ENCODE measurements at places on chromosomes 5 and 9.
A peak's percentile ranks its signal among the peaks of the same experiment; 100 is the strongest.

- DNase-seq = peak; percentile 62
Measured at GRCh38 chr9:89744730-89745129, 139.9 kb downstream of the GADD45G start.

DNA sequence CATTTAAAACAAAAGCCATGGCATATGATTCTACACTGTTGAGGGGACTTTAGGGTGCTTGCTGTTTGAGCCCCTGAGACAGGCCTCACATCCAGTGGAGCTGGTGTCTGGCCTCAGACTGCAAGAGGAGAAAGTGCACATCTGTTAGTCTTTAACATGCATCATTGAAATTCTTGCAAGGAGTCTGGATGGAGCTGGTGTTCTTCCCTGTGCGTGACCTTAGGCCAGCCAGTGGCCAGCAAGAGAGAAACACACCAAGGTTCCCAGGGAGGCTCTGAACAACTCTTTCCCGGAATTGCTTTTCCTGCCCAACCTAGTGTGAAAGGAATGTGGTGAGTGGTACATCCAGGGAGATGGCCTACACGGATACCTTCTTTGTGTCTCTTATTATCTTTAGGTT, 282.8 kb upstream of the TNC start:
- DNase-seq = no peak

GRCh38 chr5:137997726-137998213, 35.1 kb downstream of the FAM13B start:
- no peak for DNase-seq

DNA sequence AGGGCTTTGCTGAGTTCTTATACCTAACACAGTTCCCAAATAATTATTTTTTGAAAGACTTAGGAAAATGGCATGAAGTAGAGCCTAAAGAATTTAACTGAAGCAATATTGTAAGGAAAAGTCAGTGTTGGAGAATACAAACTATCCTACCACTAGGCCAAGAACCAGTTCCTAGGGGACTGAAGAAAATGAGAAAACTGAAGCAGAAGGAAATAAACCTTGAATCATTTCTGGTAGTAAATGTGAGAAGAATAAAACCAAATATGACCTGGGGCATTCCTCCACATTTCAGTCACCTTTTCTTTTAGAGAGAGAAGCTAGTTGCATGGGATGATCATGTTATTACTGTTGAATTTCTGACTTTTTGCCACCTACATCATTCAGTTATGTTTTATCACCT, 1393.9 kb upstream of the C9orf72 start:
- DNase-seq = no peak

DNA sequence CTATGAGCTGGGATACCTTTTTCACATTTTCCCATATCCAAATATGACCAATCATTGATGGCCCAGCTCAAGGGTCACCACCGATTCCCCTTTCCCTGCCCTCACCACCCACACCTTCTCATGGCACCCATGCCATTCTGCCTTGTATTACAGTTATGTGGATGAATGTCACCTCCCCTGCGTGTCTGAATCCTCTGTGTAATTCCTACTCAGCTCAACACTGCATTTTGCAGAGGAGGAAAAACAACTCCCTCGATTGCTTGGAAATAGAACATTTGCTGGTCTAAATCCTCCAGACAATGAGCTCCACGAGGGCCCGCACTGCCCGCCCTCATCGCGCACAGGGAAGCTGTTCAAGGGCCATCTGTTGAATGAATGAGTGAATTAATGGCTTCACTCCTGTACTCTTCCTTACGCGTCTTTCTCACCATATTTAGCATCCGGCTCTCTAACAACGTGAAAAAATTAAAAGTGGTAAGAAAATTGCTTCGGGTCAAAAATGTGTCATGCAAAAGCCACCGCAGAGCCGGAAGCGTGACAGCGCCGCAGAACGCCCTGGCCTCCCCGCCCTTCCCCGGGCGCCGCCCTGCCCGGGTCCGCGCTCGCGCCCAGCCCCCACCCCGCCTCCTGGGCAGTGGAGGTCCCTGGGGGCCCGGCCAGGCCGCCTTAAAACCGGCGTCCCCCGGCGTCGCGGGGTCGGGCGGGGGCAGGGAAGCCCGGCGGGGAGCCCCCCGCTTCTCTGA, 704 bp downstream of the SUSD1 start:
- peak; percentile 55 for DNase-seq

DNA sequence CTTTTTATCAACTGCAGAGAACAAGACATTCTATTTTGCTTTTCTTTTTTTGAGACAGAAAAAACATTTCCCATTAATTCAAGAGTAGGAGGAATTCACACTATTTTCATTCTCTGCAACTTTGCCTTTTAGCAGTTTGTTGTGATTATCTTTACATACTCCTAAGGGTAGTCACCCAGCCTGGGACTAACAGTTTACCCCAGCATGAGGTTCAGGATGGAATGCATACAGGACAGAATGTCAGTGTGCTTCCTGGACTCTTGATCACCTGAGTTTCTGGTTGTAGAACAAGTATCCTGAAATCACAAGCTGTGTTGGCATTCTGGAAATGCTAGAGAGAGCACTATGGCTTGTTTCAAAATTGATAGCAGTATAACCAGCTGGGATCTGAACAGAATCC, 368.1 kb downstream of the KIF4B start:
- no peak for DNase-seq

- peak; percentile 65 for DNase-seq
Measured at GRCh38 chr5:91266184-91266705, 116.9 kb downstream of the ARRDC3 start.

DNA sequence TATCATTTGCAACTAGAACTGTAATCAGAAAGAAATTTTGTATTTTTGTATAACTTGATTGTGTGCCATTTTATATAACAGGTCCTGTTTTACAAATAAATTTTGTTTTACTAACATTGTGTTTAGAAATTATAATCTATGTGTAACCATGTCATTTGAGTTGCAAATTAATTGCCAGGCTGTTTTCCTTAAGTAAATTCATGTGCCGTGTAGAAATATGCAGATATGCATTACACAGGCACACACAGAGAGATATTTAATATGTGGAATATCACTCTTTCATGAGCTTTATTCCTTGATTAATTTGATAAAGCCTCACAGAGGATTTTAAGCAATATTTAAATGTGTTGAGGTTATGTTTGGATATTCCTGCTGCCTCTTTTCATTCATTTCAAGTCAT, 56.5 kb upstream of the FSD1L start:
- DNase-seq = no peak

DNA sequence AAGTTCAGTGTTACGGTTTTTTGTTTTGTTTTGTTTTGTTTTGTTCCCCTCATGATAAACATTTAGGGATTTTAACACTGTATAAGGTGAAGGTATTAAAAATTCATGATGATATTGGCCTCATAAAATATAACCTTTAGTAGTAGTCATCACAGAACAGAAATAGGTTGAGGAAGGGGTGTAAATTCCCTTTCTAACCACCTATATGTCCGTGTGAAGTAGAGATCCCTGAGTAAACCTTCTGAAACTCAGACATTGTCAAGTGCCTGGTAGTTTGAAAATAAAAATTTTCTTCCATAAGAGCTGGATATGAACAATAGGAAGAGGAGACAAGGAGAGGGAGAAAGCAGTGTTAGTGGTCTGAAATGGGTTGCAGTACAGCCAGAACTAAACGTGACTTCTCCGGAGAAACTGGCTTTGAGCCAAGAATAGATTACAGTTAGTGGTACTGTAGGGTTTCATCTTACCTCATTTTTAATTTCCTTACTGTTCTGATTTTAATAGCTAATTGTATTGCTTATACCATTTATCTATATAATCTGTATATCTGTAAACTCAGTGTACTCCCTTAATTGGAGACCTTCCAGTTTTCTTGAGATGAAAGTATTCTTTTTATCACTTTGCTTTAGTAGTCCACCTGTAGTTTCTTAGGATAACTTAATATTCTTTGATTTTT, 18.3 kb downstream of the UGCG start:
- DNase-seq = no peak

DNA sequence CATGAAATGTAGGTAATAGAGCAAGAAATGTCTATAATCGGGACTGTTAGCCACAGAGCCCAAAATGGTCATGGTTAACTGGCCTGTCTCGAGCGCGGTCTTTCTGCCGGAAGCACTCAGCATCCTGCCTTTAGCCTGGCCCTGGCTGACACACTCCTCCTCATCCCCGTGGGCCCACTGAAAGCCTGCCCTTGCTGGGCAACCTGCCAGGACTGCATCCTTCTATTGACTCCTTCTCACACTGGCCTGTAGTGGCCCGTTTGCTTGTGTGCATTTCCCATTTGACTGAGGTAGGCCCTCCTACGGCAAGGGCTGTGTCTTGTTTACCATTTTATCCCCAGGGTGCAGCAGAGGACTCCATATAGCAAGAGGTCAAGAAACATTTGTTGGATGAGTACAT, 215.7 kb downstream of the ATPSCKMT start:
- no peak for DNase-seq

GRCh38 chr9:86511614-86512360, 157.6 kb upstream of the TUT7 start:
- no peak for DNase-seq

DNA sequence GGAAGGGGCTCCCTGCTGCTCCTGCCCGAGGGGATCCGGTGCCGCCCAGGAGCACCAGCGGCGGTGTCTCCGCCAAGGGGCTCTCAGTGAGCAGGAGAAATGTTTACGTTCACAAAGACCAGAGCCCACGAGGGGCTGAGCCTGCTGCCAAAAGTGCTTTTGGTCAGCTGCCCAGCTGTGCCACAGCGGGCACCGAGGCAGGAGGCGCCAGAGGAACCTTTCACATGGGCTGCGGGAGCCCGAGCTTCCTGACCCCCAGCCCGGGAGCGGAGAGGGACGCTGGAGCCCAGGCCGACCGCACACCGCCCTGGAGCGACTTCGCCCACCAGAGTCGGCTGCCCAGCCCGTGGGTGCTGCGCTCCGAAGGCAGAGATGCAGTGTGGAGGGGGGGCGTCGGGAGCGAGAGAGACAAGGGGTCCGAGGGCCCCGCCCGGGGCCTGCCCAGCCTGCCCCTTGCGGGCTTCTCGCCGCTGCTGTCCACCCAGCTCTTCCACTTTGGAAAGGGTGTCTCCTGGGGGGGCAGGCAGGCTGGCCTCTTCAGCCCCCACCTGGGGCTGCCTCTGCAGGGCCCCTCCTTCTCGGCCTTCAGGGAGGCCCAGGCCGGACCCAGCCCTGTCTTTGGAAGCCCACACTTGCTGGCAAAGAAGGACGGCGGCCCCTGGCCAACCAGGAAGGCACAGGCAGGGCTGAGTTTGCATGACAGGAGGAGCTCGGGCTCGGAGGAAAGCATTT, 7.9 kb downstream of the PPP1R26 start:
- DNase-seq = no peak

GRCh38 chr9:79765466-79765865, 193.7 kb downstream of the TLE4 start:
- no peak for DNase-seq

- DNase-seq = no peak
Measured at GRCh38 chr9:18826248-18826647, 206.8 kb downstream of the SAXO1 start.

GRCh38 chr9:91395553-91396471, 27.8 kb downstream of the NFIL3 start:
- peak; percentile 84 for DNase-seq

DNA sequence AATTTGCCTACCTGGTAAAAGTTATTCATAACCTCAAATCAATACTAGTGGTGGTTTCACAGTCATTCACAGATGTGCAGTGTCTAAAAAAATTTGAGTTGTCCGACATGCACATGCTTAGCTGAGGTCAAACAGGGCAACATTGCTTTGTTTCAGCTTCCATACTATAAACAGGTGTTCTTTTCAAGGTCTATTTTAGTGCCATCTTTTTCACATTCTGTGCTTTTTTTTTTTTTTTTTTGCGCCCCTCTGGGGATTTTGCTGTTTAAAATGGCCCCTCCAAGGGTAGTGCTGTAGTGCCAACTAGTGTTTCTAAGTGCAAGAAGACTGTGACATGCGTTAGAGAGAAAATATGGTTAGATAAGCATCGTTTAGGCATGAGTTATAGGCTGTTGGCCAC, 14.5 kb downstream of the PHAX start:
- no peak for DNase-seq

DNA sequence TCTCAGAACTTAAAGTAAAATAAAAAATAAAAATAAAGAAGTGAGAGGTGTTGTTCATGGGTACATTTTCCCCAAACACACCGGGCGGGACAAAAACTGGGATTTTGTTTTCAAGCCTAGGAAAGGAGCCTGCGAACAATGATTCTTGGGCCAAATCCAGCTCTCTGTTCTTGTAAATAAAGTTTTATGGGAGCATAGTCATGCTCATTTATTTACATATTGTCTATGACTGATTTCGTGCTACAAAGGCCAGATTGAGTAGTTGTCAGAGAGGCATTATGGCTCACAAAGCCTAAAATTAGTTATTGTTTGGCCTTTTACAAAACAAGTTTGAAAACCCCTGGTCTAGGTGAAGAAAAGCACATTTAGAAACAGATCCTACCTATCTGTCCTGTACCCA, 821.0 kb upstream of the GRAMD2B start:
- DNase-seq = no peak

DNA sequence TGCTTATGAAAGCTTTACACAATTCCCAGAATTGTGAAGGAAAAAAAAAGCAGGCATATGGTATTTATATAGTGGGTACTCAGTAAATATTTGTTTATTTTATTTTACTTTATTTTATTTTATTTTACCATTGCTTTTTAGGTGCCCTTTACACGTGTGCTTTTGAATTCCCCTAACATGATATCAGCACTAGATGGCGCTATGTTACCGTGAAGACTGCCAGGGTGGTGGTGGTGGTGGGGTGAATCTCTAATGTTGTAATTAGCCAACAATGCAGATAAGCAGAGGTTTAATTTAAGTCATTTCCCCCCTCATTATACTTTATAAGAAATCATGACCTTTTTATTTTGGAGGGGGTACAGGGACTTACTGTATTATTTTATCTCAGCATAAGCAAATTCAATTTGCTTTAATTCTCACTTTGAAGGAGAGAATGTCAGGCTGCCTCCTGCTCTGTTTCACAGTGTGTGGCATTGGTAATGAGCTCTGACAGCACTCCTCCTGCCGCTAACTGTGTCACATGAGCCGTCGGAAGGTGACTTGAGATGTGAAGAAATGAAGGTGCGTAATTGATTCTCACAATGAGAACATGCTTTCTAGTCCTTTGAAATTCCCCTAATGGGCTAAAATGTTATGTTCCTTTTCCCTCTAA, 165.6 kb downstream of the YTHDC2 start:
- peak; percentile 65 for DNase-seq

DNA sequence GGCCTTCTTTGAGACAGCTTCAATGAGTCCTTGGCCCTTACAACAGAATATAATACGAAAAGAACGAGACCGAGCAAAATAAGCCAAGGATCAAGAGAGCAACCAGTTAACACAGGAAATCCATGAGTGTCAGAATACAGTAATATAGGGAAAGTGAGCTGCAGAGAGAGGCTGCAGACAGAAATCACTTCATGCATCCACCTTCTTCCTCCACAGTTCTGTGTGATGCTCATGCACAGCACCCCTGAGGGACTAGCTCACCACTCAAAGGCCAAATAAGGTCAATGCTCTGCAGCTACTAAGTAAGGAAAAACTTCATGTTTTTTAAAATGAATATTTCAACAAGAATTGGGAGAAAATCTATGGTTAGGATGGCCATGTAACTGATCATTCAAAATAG, 257.1 kb downstream of the MCTP1 start:
- DNase-seq = no peak

GRCh38 chr5:147804334-147804733, 21.8 kb upstream of the JAKMIP2 start:
- no peak for DNase-seq

GRCh38 chr5:179798144-179798770, 4.5 kb downstream of the LTC4S start:
- DNase-seq = no peak

Measured in epithelial cell of esophagus (primary cell).